Fibroblast of skin of right quadriceps (primary cell): ENCODE measurements at places on chromosomes 3 and 15.
A peak's percentile ranks its signal among the peaks of the same experiment; 100 is the strongest.

DNA sequence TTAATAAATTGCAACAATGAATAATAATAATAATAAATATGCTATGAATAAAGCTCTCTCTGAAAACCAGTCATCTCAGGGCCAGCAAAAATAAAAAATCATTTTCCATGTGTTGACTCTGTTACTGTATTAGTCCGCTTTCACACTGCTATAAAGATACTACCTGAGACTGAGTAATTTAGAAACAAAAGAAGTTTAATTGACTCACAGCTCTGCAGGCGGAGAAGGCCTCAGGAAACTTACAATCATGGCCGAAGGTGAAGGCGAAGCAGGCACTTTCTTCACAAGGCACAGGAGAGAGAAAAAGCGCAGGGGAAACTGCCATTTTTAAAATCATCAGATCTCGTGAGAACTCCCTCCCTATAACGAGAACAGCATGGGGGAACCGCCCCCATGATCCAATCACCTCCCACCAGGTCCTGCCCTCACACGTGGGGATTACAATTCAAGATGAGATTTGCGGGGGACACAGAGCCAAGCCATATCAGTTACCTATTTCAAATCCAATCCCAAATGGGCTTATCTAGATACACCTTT is 224.1 kb downstream of the IGSF11 start:
- no peak for DNase-seq

GRCh38 chr15:74191798-74192197 is 10.8 kb downstream of the STRA6 start:
- DNase-seq = no peak

- no peak for DNase-seq
Measured at GRCh38 chr3:52551118-52551517, 14.7 kb downstream of the UQCC5 start.

DNA sequence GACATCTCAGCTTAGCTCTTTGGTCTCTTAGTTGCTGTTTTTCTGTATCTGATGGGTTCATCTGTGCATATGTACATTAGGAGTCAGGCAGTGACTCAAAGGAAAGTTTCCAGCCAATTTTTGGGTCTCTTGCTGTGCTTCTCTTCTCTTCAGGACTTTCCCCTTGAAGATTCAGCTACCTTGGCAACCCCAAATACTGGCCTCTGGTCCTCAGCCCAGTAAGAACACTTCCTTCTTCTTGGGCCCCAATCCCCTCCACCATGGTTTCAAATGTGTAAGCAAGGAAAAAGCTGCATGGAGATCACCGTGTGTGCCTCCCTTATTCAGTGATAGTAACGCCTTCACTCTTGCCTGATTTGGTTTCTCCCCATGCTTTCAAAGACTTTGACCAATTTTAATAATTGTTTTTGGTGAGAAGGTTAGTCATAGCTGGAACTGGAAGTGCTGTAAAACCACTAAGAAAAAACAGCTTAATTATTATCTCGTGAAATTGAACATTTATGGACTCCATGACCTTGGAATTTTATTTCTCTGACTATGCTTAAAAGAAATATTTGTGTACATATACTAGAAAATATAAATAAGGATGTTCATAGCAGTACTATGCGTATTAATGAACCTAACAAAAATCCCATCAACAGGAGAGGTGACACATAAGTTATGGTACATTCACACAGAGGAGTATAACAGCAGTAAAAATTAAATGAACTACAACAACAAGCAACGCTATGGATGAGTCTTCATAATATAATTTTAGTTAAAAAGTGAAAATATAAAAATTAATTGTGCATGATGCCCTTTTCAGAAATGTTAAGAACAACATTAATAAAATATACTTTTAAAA is 125.3 kb upstream of the BCL6 start:
- DNase-seq = no peak

- no peak for DNase-seq
Measured at GRCh38 chr3:45623393-45623792, 28.8 kb downstream of the LIMD1 start.

DNA sequence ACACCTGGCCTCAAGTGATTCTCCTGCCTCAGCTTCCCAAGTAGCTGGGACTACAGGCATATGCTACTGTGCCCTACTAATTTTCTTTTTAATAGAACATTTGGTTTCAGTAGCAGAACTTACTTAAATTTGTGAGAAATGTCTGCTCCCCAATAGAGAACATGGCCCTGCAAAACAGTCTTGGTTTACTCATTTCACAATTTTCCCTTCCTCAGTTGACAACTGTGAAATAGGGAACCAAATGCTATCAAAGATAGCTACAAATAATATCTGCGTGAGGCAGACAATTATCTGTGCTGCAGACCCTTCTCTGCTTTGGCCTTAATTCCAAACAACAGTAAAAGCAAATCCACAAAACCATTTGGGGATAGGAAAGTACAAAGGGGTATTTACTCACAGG is 22.6 kb downstream of the METTL6 start:
- no peak for DNase-seq

DNA sequence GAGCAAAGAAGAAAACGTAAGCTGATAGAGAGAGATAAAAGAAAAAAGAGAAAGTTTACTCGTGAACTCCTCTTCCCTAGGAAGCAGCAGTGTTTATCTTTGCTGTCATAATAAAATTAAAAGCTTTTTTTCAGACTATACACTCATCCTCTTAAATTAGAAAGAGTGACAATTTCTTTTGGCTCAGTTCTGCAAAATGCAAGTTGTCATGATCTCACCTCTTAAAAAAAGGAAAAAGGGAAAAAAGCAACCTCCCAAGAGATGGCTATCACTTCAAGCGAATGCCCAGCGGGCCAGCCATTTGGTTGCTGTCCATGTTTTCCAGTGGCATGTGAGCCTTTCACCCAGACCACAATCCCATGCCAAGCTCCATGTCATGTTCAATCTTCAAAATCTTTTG is 7.0 kb upstream of the THBS1 start:
- peak; percentile 36 for DNase-seq

DNA sequence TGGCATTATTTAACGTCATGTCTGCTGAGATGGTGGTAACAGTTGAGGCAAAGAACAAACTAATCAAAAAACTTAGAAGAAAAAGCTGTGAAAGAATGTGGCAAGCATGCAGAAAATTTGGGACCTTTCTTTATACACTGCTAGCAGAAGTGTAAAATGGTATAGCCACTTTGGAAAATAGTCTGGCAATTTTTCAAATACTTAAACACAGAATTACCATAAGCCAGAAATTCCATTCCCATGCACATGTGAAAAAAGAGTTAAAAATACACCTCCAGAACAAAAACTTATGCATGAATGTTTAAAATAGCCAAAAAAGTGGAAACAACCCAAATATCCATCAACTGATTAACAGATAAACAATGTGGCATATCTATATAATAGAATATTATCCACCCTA is 613.3 kb downstream of the TBL1XR1 start:
- peak; percentile 64 for DNase-seq

DNA sequence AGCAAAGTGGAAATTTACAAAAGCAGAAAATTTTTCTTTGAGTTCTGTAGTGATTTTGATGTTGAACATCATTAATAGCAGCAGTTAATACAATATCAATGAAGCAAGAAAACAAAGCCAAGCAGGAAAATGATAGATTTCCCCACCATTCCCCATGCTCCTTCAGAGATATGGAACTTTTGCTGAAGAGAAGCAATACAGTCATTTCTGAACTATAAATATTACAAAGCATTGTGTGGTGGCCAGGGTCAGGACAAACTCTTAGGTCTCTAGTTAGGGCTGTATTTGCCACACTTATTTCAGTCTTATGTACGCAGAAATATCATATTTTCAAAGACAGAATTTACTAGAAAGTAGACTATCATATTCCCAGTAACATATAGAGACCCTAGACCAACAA is 88.8 kb upstream of the P3H2 start:
- no peak for DNase-seq

DNA sequence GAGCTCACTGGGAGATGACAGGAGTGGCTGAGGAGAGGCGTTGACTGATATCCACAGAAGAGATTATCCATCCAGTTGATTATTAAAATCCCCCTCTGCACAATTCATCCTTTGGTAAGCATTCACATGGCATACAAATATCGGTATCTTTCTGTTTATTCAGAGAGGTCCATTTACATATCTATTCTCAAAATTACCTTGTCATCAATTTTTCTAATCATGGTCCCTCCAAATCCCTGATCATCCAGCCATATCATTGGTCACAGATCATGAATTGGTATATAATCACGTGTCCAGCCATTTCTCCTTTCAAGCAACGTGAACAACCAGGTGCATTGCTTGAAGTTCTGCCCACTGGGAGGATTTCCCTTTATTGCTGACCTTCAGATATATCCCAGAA is 1321.0 kb downstream of the ROBO2 start:
- DNase-seq = no peak

GRCh38 chr3:10106919-10107318 is 1.1 kb downstream of the FANCD2OS start:
- no peak for DNase-seq

DNA sequence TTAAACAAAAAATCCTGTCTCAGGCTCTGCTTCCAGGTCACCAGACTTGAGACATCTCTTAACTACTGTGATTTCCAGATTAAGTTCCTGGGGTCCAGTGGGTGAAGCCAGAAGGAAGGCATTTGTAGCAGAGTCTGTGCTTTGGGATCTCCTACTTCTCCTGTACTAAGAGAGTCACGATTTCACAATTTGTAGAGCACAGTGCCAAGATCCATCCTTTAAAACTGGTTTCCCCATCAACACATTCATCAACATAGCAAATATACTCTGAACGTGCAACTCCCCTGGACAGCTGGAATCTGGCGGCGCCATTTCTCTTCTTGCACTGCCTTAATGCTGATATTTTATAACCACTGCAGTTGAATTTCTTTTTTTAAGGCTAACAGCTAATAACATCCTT is 33.2 kb downstream of the CDCP1 start:
- peak; percentile 69 for DNase-seq

- DNase-seq = no peak
Measured at GRCh38 chr3:185363662-185364203, 797 bp downstream of the MAP3K13 start.

DNA sequence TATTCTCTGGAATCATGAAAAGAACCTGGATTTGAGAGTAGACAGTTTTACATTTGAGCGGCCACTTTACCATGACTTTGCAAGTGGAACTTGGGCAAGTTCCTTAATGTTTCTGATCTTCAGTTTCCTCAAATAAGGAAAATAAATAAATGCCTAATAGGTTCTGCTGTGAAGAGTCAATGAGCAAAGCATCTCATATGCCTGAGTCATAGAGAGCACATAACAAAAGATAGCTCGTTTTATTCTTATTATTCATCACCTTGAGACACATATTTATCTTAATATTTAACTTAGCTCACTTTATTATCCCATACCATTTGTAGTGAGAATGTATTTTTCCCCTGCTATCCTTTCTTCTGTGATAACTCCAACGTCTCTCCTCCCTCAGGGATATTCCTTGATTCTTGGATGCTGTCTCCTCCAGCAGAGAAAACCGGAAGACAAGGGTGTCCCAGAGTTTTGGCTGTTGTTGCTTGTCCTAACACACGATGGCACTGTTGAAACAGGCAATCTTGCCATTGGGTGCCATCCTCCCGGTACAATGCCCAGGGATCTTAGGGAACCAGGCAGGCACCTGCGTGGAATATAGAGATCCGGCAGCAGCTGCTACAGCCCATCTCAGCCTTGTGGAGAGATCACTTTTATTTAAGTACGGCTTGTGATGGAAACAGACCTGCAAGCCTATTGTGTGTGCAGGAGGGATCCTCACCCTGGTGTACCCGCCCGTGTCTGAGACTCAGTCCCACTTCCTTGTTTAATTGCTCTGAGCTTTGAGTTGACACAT is 33.3 kb upstream of the VPS33B start:
- peak; percentile 54 for DNase-seq

DNA sequence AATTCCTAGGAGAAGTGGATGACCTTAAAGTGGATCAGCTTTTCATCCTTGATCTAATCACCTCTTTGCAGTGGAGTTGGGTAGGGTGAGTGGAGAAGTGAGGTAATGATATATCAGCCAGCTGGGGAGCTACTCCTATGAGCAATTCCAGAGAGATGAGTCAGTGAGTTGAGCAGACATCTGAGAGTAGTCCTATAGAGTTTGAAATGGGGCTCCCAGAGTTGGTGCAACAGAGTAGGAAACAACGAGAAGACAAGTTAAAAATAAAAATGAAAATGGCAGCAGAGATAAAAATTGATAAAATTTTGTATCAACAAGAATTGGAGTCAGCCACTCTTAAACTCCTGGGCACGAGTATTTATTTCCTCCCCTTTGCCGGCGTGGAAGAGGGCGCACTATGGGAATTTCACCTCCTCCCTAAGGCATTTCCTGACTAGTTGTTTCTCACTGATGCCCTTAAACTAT is 150.8 kb upstream of the DPH6 start:
- DNase-seq = peak; percentile 87

DNA sequence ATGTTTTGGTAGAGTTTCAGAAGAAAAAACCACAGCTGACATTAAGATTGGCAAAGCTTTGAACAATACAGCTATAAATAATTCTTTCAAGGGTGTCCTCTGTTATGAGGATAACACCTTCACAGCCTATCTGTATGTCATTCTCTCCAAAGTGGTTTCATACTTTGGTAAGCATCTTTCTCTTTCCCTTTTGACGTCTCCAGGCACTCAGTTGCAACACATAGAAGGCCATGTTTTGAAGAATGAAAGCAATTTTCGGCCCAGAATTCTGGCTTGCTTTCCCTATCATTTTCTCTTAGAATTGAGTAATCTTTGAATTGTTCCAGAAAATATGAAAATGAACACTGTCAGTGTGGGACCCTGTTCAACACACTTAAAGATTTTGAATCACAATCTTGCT is 200.0 kb upstream of the CBLB start:
- peak; percentile 19 for DNase-seq

GRCh38 chr3:179147514-179147872 is 664 bp upstream of the PIK3CA start:
- no peak for DNase-seq
